Stimulated activated CD4-positive, alpha-beta T cell treated with anti-CD3 and anti-CD28 coated beads, Interleukin-15, amount 100 ng/mL, for 1 hour (primary cell): ENCODE measurements at places on chromosomes 6 and 20.

GRCh38 chr6:67880939-67881705 is 754.0 kb upstream of the ADGRB3 start:
- no peak for DNase-seq

- no peak for DNase-seq
These were observed 8.1 kb upstream of the ID1 start for GRCh38 chr20:31596831-31597480.

- no peak for DNase-seq
These were observed at the start of gene WFDC10B for GRCh38 chr20:45704969-45705637. TSS of gene WFDC10B (minus strand) at chr20:45705019. CDS start at chr20:45685992, 19,027 bp downstream.

- DNase-seq, result no peak
These were observed 81.2 kb downstream of the NFATC2 start for GRCh38 chr20:51461306-51461705.

- DNase-seq, result no peak
These were observed 427.7 kb upstream of the NOX3 start for GRCh38 chr6:155883334-155883731.

- no peak for DNase-seq
These were observed 134.2 kb downstream of the CEP57L1 start for GRCh38 chr6:109229536-109229935.

DNA sequence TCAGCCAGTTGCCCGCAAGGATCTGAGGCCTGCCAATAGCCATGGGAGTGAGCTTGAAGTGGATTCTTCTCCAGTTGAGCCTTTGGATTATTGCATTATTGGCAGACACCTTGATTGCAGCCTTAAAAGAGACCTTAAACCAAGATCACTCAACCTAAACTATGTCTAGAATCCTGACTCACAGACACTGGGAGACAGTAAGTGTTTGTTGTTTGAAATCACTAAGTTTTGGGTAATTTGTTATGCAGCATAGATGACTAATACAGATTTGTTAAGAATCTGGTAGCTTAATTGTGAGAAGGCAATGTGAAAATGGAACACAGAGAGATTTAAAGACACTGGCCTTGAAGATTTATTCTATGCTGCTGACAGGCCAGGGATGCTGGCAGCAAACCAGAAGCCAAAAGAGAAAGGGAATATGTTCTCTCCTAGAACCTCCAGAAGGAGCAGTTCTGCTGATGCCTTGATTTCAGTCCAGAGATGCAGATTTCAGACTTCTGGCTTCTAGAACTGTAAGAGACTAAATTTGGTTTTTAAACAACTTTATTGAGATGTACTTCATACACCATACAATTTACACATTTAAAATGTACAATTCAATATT is 17.6 kb downstream of the SIRPD start:
- DNase-seq, result no peak

DNA sequence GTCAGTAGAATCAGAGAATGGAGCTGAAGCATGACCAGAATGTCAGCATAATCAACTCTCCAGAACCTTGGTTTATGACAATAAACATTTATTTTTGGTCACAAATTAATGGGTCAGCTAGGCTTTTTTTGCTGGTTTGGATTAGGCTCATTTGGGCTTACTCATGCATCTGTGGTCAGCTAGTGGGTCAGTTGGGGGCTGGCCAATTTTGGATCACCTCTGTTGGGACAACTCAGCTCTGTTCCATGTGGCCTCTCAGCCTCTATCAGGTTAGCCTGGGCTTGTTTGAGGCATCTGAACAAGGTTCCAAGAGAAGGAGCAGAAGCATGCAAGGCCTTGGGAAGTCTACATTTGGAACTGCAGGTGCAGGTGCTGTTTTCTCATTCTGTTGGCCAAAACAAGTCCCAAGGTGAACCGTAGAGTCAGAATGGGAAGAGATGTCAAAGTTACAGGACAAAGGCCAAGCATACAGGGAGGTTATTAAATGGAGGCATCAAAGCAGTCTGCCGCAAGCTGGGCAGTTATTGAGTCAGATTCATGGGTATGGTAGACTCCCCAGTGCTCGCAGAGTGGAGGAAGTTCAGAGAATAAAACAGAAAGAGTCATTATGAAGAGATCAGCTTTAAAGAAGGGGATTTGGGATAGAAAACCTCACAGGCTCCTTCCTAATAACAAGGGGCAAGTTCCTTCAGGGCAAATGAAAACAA is 173.0 kb downstream of the PLCB4 start:
- no peak for DNase-seq

- DNase-seq, result no peak
These were observed 19.6 kb upstream of the MICB start for GRCh38 chr6:31478186-31478950.

DNA sequence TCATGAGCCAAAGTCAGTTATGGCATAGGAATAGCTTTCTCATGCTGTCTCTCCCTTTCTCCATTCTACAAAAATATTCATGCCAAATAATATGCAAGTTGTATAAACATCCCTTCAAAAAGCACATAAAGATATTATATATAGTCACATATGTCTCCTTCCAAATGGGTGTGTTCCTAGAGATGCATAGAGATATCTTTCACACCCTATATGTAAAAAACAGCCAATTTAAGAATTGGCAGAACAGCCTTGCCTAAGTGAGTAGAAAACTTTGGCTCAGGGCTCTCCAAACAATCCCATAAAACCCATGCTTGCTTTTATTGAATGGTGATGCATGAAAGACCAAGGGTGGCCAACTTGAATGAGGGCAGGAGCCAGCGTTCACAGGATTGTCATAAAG is 274.7 kb upstream of the SUPT3H start:
- no peak for DNase-seq

DNA sequence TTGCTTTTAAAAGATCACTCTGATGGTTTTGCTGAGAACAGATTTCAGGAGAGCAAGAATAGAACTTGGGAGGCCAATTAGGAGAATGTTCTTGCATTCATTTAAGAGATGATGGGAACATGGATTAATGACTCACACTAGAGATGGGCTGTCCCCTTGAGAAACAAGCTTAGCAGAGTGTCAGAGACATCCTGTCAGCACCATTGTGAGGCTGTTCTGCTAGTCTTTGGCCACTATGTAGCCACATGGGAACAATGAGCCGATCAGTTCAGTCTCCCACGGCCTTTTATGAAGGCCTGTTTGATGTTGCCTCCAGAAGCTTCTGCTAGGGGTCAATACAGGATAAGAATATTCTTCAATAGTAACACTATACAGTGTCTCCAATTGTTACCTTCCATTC is 113.0 kb upstream of the EYA4 start:
- DNase-seq, result no peak

GRCh38 chr6:43119482-43119881 is 43.4 kb downstream of the PTK7 start:
- no peak for DNase-seq

DNA sequence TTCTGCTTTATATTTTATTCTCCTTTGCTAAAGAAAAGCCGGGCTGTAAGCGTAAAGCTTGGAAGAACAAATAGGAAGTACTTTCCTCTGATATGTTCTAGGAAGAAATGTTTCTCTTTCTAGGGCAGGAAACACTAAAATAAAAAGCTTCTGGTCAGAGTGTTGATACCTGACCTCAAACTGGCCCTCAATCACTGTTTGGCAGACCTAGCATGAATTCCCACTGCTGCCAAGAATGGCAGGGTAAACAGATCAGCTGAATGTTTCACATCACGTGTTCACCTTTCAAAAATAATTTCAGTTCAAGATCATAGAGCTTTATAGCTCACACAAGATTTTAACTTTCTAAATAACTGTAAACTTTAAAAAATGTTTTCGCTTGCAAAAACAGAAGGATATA is 2.9 kb downstream of the MPC1 start:
- DNase-seq, result no peak

- no peak for DNase-seq
These were observed 112.5 kb downstream of the EDN3 start for GRCh38 chr20:59412875-59413284.

DNA sequence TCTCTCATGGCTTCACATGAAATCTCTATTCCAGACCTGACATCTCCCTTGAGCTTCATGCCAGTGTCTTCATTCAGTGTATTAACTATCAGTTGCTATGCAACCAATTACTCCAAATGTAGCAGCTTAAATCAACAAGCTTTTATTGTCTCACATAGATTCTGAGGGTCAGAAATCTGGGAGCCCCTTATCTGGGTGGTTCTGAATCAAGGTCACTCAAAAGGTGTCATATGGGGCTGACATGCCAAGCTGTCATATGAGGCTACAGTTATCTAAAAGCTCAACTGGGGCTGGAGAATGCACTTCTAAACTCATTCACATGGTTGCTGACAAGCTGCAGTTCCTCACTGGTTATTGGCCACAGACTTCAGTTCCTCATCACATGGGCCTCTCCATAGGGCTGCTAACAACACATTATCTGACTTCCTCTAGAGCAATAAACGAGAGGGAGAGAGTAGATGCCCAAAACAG is 7.3 kb upstream of the CGA start:
- DNase-seq, result no peak

DNA sequence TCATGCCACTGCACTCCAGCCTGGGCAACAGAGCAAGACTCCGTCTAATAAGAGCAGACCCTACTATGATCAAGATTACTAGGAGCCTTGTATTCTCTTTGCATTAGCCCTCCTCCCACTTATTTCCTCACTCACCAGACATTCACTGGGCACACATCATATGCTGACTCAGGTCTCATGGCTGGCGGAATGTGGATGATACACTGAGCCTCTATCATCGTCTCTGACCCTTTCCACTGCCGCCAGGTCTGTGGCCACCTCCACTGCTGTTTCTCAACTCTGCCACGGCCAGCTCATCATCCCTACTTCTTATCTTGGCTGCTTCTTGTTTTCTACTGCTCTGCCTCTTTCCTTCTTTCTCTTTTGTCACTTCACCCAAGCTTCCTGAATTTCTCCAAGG is 161.0 kb downstream of the BACH2 start:
- no peak for DNase-seq

GRCh38 chr6:67643281-67643680 is 991.8 kb upstream of the ADGRB3 start:
- DNase-seq, result no peak

- DNase-seq, result no peak
These were observed 6.1 kb downstream of the MANBAL start for GRCh38 chr20:37295595-37295994.

GRCh38 chr6:37388578-37388977 is 34.8 kb downstream of the RNF8 start:
- no peak for DNase-seq

- DNase-seq, result peak; percentile 27
These were observed 435 bp downstream of the DLK2 start for GRCh38 chr6:43454696-43455530.

DNA sequence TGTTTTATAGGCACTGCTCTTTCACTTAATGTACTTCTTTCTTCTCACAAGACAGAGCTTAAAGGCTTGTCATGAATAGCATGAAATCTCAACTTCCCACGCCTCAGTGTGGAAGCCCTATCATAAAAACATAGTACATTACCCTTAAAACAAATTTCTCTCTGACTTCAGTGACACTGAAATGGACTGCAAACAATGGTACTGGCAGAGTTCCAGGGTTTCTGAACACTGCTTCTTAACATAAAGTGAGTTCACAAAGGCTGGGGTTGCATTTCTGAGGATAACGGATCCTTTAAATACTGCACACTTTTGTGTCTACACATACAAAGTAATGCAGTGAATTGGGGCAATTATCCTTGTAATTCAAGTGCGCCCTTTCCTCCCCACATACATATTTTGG is 32.3 kb upstream of the PLEKHG1 start:
- no peak for DNase-seq

GRCh38 chr6:80357674-80358073 is 251.2 kb downstream of the BCKDHB start:
- DNase-seq, result no peak

DNA sequence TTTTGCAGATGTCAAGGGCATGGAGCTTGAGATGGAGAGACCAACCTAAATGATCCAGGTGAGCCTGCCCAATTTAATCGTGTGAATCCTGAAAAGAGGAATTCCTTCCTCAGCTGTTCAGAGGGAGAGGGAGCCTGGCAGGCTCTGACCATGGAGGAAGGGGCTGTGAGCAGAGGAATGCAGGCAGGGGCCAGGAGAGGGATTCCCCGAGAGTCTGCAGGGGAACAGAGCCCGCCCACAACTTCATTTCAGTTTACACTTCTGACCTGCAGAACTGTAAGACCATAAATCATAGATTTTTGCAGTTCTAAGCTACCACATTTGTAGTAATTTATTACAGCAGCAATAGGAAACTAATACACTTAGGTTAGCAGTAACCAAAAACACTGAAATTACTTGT is 164.1 kb downstream of the TBXT start:
- DNase-seq, result no peak

DNA sequence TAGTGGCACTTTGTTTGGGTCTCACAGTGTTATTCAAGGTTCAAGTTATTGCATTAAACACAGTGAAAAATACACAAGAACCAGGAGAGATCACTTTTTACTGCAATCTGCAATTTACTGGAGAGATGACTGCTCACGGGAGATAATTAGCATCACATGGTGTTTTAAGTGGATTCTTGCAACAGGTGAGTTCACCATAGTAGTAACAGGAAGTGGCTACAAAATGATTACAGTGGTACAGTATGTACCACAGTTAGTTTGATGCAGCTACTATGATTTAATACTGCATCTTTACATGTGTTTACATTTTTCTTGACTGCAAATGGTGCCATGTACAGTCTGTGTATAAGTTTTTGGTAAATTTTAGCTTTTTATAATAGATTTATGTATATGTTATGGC is 96.5 kb upstream of the SCP2D1 start:
- no peak for DNase-seq

DNA sequence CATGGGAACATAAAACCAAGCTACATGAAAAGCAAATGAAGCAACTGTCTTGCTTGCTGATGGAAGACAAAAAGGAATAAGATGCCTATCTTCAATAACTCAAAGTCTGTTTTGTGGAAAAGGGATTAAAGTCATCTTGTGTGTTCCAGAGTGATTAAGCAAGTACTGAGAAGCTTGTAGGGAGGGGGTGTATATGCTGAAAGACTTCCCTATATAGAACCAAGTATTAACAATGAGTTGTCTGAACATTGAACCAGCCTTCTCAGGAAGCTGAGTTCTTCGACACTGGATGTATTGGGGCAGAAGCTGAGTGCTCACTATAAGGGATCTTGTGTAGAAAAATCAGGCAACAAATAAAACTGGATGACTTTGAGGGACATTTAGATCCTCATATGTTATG is 451.8 kb downstream of the CD83 start:
- no peak for DNase-seq

DNA sequence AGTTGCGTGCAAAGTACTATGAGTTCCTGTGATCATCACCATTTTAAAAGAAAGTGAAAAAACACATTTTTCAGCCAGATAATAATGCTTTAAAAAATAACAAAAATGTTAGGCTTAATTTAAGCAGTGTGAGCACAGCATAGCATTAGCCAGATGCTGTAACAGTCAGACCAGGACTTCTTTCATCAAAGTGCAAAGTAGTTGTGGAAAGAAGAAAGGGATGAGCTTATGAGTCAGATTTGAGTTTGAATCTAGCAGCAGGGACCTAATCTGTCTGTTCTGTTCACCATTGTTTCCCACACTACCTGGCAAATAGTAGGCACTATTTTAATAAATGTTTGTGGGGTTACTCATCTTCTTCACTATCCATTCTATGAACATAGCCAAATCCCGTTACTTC is 70.1 kb downstream of the KLHL32 start:
- DNase-seq, result no peak
